ENCODE measurements at places on chromosomes 16 and 17.

DNA sequence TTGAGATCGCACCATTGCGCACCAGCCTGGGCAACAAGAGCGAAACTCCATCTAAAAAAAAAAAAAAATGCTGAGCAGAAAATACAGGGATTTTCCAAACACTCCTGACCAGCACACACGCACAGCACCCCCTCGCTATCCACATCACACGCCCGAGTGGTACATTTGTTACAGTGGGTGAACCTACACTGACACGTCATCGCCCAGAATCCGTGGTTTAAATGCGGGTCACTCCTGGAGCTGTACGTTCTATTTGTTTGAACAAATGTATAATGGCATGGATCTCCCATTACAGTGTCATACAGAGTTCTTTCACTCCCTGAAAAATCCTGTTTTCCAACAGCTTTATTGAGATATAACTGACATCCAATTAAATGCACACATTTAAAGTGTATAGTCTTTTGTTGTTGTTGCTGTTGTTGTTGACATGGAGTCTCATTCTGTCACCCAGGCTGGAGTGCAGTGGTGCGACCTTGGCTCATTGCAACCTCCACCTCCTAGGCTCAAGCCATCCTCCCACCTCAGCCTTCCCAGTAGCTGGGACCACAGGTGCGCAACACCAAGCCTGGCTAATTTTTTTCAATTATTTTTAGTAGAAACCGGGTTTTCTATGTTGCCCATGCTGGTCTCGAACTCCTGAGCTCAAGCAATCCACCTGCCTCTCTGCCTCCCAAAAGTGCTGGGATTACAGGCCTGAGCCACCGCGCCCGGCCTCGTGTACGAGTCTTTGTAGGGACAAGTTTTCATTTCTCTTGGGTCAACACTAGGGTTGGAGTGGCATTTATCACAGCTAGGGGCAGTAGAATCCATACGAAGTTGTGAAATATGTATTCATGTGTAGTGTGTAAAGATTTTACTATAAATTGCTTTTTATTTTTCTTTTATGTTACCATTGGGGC lies 4.4 kb upstream of the CARHSP1 start:
- no peak for DNase-seq

DNA sequence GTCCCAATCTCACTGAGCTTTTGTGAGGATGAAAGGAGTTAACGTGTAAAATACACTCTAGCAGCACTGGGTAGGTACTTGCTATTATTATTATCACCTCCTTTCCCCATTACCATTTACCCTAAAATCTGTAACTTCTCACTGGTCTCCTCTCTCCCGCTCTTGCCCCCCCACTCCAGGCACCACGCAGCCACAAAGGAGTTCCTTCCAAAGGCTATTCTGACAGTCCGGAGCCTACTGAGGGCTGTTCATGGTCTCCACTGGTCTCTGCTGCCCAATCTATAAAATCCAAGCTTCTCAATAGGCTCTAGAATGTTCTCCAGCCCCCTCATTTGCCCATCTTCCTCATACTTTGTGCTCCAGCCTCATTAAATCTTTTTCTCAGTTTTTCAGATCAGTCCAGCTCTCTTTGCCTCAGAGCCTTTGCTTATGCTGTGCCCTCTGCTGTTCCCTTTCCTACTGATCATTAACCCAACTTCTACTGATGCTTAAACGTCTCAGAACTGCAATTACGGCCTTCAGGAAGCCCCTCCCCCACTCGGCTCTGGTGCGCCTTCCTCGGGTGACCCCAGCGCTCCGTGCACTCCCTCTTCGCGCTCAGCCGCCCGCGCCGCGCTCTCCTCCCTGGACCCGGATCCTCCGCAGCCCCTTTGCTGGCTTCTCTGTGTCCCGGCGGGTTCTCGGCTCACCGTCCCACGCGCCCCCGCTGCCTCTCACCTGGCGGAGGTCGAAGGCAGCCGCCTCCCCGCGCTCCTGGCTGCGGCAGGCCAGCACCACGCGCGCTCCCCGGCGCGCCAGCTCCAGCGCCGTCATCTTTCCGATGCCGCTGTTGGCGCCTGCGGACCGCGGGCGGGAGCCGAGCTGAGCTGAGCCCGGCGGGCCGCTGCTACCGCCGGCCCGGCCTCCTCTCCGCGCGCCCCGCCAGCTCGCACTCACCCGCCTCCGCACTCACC lies 737 bp downstream of the DHRS13 start:
- DNase-seq = peak; percentile 53

DNA sequence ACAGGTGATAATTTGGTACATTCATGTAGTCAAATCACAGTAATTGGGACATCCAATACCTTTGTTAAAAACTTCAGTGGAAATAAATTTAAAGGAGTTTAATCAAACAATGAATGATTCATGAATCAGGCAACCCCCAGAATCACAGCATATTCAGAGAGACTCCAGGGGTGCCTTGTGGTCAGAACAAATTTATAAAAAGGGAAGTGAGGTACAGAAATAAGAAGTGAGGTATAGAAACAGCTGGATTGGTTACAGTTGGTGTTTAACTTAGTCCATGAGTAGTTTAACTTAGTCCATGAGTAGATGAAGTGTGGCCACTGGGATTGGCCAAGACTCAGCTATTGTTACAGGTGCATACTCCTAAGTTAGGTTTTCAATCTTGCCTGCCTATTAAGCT lies 25.1 kb downstream of the TMEM98 start:
- DNase-seq = no peak

DNA sequence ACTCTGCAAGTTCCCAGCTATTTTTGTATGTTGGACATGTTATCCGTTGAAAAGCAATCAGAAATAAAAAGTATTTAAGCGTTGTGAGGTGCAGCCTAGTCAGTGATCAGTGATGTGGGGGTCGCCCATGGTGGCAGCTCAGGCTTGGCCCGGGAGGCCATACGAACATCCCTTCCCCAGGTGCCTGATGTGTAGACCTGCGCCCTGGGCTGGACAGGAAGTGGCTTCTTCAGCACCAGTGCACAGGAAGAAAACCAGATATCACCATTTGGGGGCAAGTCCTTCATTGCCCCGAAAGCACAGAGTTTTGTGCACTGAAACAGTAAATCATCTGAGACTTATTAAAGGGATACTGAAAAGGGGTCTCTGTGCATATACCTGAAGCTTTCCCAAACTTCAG lies 98.9 kb downstream of the SOCS1 start:
- no peak for DNase-seq

- no peak for DNase-seq
Measured at GRCh38 chr16:77888871-77889270, 100.5 kb downstream of the VAT1L start.

GRCh38 chr17:72004611-72005331 lies 116.0 kb upstream of the SOX9 start:
- no peak for DNase-seq

DNA sequence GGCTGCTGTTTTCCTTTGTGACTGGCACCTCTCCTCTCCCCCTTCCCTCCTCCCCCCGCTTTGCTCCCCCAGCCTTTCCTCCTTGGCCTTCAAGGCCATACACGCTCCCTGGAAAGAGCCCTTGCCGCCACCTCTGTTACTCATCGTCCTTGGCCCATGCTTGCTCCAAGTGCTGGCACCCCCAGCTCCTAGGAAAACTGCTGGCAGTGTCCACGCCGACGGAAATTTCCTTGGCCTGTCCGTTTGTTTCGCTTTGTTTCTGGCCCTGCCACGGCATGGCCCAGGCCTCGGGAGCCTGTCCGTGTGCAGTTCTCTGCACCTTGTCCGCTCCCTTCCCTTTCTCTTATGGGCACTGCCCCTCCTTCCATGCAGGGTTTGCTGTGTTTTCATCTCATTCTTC lies 18.0 kb downstream of the CA5A start:
- no peak for DNase-seq

- DNase-seq = no peak
Measured at GRCh38 chr16:21626659-21627277, 25.6 kb downstream of the IGSF6 start.

GRCh38 chr17:19482576-19482975 lies 51.1 kb upstream of the SLC47A1 start:
- no peak for DNase-seq

GRCh38 chr17:49760932-49761558 lies 2.9 kb downstream of the FAM117A start:
- DNase-seq = peak; percentile 59

- no peak for DNase-seq
Measured at GRCh38 chr17:76104896-76105231, 1.3 kb upstream of the EXOC7 start.

DNA sequence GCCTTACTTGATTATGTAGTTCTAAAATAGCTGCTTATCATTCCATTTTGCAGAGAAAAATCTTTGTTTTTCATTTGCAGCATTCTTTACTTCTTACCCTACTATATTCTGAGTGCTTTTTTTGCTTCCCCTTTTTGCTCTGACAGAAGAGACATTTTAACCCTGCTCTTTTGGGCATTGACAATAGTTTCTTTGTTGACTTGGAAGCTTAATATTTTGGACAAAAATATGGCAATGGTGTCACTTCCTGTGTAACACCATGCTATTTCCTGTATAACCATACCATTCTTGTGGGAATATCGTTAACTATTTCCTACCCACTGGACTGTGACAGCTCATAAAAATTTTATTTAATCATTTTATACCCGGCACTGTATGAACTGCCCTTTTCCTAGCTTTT lies 747.1 kb downstream of the CDH8 start:
- no peak for DNase-seq

DNA sequence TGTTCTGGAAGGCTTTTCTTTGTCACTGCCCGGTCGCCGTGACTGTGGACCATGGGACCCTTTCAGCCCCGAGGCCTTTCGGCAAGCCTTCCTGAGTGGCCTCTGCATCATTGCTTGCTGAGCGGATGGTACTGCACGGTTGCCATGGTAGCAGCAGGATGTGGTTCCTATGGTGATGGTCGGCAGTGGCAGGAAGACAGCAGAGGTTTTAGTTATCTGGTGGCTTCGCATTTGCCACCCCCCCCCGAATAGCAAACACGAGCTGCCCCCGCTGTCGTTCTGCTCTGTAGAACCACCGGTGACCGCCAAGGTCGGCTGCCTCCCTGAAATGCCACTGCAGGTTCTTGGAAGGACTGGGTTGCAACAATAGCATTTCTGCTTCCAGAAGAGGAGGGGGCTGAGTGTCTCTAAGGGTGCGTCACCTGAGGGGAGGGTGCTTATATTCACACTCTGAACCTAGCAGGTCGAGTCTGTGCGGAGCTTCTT lies 76.6 kb downstream of the CMIP start:
- DNase-seq = no peak

- no peak for DNase-seq
Measured at GRCh38 chr17:45286286-45286685, 24.4 kb upstream of the SPATA32 start.

DNA sequence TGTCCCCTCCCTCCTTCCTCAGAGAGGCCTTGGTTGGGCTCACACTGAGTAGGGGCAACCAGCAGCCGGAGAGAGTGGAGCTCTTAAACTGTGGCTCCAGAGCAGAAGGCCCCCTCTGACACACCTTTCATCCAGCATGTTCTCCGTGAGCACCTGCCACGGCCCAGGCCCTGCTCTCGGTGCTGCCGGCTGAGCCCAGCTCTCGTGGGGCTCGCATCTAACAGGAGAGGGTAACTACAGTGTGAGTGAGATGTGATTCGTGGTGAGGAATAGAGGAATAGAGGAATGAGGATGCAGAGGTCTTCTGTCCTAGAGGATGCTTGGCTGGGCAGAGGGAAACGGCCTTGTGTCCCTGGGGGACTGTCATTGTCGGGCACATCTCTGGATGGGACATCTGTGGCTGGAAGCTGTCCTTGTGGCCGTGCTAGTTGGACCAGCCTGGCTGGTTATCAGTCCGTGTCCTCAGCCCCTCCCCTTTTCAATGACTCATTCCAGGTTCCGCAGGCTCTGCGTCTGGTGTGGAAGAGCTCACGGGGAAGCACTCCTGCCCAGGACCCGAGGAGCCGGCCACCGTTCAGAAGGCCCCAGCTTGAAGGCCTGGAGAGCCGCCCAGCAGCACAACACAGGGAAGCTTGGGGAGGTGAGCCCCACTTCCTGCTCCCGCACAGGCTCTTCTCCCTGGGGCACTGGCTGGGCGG lies 11.9 kb upstream of the DNASE1 start:
- no peak for DNase-seq

DNA sequence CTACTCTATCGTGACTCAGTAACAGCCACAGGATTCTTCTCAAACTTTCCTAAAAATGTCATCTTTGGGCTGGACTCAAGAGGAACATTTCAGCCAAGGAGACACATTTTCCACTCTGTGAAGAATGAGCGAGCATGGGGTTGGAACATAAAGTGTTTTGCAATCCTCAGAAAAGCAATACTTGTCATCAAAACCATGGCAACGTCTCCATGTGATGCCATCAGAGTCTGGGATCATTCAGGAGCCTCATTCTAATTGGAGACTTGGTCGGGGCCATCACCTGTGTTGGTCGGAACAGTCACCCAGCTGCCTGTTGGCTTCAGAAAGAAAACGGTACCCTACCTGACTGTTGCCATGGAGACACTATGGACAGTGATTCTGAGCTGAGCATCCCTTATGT lies 25.5 kb downstream of the MYOCD start:
- no peak for DNase-seq

- DNase-seq = no peak
Measured at GRCh38 chr16:50329446-50330189, 39.2 kb downstream of the BRD7 start.

GRCh38 chr17:40326014-40326831 lies 17.2 kb downstream of the RARA start:
- no peak for DNase-seq

- peak; percentile 42 for DNase-seq
Measured at GRCh38 chr17:80082403-80083135, 18.8 kb upstream of the GAA start.

GRCh38 chr17:43907998-43908721 lies 824 bp upstream of the MPP2 start:
- DNase-seq = no peak

GRCh38 chr16:7021653-7022275 lies 310.9 kb upstream of the RBFOX1 start:
- no peak for DNase-seq

DNA sequence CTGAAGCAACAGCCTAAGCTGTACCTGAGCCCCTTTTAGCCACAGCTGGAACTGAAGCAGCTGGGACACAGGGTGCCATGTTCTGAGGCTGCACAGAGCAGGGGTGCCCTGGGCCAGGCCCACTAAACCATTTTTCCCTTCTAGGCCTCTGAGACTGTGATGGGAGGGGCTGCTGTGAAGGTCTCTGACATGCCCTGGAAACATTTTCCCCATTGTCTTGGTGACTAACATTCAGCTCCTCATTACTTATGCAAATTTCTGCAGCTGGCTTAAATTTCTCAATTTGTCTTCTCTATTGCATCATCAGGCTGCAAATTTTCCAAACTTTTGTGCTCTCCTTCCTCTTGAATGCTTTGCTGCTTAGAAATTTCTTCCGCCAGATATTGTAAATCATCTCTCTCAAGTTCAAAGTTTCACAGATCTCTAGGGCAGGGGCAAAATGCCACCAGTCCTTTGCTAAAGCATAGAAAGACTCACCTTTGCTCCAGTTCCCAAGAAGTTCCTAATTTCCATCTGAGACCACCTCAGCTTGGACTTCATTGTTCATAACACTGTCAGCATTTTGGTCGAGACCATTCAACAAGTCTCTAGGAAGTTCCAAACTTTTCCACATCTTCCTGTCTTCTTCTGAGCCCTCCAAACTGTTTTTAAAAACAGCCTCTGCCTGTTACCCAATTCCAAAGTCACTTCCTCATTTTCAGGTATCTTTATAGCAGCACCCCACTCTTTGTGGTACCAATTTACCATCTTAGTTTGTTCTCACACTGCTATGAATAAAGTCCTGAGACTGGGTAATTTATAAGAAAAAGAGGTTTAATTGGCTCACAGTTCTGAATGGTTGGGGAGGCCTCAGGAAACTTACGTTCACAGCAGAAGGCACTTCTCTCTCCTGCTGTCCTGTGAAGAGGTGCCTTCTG lies 49.8 kb downstream of the TMEM100 start:
- no peak for DNase-seq

GRCh38 chr16:28285649-28286048 lies 6.7 kb upstream of the SBK1 start:
- DNase-seq = no peak

- DNase-seq = no peak
Measured at GRCh38 chr17:68103148-68103547, 67.6 kb downstream of the KPNA2 start.
